ENCODE measurements at places on chromosomes 2 and 18.

DNA sequence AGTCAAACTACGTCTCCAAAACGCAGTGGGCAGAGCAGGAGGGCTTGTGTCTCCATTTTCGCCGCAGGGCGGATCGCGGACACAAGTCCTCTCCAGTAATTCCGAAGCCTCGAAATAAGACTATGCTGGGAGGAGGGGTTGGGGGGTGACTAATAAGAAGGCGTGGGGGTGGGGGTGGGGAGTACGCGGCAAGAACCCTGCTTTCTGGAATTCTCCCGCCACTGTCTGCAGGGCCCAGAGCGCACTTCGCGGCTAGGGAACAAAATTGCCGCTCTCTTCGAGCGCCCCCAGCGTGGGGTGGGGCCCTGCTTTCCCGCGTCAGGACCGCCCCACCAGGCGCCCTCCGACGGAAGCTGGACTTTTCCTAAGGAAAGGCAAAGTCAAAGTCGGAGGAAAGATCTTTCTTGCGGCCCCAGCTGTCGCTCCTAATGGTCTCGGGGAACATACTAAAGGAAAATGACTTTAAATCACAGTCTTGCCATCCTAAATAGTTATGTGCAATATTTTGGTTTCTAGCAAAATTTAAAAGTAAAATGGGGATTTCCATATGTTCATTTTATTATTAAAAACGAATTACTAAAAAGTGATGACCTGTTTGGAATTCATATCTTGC is 11.9 kb downstream of the NR4A2 start:
- no peak for DNase-seq

GRCh38 chr18:55262021-55262560 is 302.8 kb upstream of the CCDC68 start:
- DNase-seq = no peak

DNA sequence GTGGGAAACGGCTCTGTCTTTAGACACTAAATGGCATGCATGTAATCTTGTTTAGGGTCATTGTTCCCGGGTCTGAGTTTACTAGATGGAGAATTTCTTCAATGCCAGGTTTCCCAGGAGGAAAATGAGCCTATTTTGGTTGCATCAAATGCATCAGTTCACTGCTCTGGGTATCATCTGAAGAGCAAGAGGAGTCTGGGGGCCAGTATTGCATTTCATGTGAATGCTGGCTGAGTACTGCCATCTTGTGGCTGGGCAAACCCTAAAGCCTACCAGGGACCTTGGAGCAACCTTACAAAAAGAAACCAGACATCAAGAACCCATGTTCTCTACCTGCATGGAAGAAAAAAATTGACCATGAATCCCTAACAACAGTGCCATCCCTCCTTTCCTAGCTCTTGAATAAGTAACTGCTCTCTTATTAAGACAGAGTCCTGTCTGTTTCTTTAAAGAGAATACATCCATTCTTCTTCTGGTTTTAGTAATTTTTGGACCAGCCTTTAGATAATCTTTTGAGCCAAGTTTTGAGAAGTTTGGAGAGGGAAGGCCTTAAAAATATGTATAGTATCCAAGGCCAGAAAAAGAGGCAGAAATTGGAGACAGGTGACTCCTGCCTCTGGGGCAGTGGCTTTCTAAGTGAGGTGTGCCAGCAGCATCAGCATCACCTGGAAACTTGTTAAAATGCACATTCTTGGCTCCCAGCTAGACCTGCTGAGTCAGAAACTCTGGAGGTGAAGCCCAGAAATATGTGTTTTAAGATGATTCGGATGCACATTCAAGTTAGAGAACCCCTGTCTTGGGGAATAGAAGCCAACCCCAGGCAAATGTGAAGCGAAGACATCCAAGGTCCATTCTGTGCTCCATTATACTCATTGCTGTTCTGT is 261.0 kb upstream of the CXCR4 start:
- DNase-seq = peak; percentile 66

GRCh38 chr2:190261851-190262250 is 57.8 kb downstream of the HIBCH start:
- no peak for DNase-seq

DNA sequence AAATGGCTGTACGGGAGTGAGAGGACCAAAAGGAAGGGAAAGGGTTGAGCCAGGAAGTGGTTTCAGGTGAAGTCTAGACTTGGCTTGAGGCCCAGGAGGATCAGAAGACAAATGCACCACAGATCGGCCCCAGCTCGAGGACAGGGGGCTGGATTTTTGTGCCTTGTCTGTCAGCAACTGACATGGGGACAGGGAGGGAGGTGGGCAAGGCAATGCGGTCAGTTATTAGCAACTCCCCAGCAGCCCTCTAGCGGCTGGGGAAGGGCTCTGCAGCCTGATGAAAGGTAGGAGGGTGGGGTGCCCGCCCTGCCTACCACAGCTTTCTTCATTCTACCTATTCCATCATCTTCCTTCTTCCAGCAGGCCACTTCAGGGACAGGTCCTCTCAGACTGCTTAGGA is 50.0 kb downstream of the CPO start:
- DNase-seq = peak; percentile 63

DNA sequence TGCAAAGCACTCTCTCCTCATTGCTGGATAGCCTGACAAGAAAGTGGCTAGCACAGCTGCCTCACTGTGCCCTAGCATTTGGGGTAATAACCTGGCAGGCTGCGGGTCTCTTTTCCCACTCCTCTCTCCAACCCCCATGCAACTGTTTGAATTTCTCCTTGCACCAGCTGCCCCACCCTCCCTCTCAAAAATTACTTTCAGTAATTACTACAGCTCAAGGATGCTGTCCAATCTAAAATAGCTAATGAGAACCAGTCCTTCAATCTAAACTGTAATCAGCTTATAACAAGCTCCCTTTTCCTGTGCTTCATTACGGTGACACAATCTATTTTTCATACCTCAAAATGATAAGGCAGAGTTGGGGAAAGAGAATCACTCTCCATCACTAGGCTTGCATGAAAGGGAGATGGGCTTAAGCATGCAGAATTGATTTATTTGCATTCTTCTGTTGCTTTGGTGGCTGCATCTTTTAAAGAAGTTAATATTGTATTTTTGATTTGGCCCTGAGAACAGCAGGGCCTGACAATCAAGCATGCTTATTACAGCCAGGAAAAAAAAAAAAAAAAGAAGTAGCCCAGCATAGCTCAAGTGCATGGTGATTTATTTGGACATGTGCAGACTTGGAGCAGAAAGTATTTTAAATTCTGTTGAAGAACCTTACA is 881.8 kb downstream of the SLC4A3 start:
- DNase-seq = no peak

GRCh38 chr2:64515086-64515485 is 9.0 kb upstream of the AFTPH start:
- no peak for DNase-seq

DNA sequence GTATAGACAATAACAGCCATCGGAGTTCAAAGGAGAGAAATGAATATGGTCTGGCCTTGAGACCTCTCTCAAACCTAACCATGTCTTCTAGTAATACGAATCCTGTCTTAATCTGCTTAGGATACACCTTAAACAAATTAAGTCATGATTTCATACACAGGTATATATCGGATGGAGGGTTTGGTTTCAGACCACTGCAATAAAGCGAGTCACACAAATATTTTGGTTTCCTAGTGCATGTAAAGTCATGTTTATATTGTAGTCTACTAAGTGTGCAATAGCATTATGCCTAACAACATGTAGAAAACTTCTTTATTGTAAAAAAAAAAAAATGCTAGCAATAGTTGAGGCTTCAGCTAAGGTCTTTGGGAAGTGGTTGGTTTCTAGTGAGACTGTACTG is 73.8 kb downstream of the EML6 start:
- DNase-seq = no peak

GRCh38 chr2:65724336-65724735 is 291.9 kb upstream of the SPRED2 start:
- DNase-seq = no peak

DNA sequence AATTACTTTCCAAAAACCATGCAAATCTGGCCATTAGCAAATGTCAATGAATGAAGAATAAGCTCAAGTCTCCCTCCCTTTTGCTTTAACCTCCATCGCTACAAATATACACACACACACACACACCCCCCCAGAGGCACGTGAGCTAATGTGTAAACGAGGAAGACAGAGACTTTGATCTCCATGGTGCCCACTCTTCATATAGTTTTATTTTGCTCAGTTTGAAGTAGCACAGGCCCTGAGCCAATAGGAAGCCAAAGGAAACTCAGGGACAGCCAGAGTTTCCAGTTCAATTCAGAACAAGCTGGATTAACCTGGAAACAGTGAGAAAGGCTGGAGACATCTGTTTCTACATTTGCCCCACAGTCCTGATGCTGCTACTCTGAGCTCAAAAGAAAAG is 248.4 kb upstream of the MEIS1 start:
- DNase-seq = no peak

GRCh38 chr2:9249020-9249800 is 42.6 kb downstream of the ASAP2 start:
- no peak for DNase-seq

DNA sequence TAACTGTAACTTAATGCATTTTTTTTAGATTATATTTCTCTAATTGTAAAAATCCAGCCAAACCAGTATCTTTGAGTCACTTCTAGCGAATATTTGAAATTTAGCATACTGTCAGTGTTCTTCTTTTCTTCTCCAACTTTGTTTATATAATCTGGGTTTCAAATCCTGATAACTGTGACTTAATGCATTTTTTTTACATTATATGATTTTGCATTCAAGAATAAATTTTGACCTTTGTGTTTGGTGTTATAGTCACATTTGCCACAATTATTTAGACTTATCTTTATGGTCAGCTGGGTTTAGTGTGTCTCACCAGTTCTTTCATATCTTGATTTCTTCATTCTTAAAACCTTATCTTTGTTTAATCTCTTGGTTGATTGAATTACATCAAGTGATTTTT is 345.7 kb downstream of the SLC4A3 start:
- no peak for DNase-seq

All from RPMI8226 (cell line).